ENCODE measurements at places on chromosomes 6 and 20.

- no peak for DNase-seq
Measured at GRCh38 chr6:27547157-27548075, 74.5 kb upstream of the ZNF184 start.

DNA sequence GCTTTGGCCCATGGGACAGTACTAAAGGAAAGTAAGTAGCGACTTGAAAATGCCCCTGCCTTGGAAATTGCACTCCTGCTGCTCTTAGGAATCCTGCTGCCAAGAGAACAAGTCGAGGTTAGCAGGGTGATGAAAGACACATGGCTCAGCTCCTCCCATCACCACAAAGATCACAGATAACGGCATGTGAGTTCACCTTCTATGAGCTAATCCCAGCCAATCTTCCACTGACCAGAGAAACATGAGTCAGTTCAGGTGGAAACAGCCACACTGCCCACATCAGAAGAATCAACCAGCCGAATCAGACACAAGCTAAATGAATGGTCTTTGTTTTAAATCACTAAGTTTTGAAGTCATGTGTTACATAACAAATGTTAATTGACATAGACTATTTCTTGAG lies 106.3 kb downstream of the PRKN start:
- DNase-seq, result no peak

GRCh38 chr20:9417665-9418064 lies 96.7 kb upstream of the LAMP5 start:
- DNase-seq, result no peak

GRCh38 chr6:26534681-26535465 lies 3.3 kb upstream of the HMGN4 start:
- no peak for DNase-seq

DNA sequence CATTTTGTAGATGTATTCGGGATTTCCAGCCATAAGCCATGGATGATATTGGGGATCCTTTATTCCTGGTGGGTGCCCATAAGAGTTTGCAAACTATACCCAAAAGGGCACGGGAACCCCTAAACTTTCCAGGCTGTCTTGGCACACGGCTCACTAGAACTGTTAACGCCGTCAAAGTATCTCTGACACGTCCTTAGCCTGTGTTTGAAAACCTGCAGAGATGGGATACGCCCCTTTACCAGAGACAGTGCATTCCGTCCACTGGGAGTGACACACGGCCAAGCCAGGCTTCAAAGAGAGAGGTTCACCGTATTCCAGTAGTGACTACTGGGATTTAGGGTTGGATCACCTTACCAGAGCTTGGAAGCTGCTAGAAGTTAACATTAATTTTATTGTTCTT lies 95.0 kb downstream of the THBS2 start:
- no peak for DNase-seq

- no peak for DNase-seq
Measured at GRCh38 chr6:42947950-42948349, 12.6 kb upstream of the GNMT start.

DNA sequence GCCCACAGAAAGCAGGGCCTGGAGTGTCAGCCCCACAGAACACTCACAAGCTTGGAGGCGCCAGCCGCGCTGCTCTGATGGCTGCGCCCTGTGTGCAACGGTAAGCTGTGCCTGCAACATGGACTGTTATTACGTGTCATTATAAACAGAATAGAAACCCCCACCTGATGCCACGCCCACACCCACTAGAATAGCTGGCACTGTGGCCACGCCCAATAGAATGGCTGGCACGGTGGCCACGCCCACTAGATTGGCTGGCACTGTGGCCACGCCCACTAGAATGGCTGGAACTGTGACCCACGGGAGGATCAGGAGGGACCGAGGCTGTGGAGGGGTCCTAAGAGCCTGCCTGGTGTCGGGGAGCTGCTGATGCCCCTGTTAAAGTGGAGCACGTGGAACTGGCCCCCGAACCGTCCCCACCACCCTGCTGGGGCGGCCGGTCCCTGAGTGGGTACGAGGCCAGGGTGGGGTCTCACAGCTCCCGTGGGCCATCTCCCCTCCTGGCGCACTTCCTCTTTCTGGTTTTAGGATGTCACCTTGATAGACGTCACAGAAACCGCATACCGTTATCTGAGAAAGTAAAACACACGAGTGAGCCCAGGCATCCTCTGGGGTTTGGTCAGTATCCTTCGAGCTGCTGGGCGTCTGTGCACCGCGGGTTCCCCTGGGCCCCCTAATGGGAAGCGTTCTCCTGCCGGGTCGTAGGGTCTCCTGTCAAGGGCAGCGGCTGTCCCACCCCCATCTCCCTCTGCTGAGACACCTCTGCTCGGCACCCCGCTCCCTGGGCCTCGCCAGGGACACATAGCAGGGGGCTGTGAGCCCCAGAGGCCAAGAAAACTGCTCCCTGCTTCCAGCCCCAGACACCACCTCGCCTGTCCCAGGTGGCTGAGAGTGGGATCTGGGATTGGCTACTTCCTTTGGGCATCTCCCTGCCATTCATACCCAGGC lies 25.4 kb downstream of the SLC17A9 start:
- DNase-seq, result peak; percentile 83

GRCh38 chr20:40813029-40813431 lies 124.0 kb upstream of the MAFB start:
- no peak for DNase-seq

GRCh38 chr20:58342104-58342945 lies 32.8 kb downstream of the RAB22A start:
- DNase-seq, result no peak

DNA sequence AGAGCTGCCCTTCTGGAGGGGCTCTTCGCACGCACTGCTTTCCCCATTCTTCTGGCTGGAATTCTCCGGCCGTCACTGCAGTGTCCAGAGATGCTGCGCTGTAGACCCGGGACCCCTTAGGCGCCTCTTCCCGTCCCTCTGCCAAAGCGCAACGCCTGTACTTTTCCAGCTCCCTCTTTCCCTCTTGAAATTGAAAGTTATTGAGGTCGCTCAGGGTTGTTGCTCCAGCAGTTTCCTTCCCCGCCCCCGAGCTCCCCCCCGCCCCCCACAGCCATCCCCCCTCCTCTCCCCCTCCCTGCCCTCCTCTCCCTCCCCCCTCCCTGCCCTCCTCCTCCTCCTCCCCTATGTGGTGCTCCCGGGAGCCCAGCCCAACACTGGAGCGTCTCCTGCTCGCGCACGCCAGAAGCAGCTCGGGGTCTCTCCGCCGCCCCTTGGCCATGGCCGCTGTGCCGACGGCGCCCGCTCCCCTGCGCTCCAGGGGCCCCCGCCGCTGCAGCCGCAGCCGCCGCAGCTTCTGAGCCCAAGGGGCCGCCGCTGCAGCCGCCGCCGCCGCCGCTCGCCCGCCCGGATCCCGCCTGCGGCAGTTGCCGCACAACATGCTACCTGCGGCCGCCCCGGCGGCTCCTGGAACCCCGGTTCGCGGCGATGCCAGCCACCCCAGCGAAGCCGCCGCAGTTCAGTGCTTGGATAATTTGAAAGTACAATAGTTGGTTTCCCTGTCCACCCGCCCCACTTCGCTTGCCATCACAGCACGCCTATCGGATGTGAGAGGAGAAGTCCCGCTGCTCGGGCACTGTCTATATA lies at the start of gene RSPO3:
Gene RSPO3, plus strand, starts transcription at position 374 of the 804 bp plus-strand sequence. CDS start 522 bp downstream, outside the sequence.
- peak; percentile 10 for DNase-seq

GRCh38 chr6:85405853-85406198 lies 44.1 kb upstream of the NT5E start:
- no peak for DNase-seq

DNA sequence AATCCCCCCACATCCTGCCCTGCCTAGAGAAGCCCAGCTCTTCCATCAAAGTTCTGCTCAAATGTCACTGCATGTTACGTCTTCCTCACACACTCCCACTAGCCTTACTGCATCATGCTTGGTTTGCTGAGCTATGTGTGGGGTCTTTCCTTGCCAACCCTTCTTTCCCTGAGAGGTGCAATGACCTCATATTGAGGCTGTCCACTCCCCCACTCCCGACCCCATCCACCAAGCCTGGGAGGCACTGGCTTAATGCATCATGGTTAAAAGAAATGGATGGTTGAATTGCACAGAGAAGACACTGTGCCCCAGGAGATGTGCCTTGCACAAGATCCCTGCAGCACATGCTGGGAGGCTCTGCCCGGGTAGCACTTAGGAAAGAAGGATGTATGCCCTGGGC lies 7.7 kb upstream of the IRF4 start:
- DNase-seq, result no peak

DNA sequence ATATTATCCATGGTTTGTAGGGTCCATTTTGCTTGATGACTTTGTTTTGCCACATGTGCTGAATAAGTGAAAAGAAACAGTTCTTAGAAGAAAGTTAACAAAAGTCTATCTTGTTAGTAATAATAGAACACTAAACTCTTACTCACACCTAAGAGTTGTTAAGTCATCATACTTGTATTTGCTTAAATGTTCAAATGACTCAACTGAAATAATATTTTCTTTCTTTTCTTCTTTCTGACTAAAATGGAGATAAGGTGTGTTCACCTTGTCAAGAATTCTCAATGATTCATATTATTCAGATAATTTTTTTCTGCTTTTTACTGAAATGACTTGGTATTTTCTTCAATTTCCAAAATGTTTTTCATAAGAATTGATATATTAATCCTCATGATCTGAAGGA lies 327.2 kb downstream of the HTR1B start:
- DNase-seq, result no peak

GRCh38 chr6:15252195-15252594 lies 6.3 kb downstream of the JARID2 start:
- no peak for DNase-seq

GRCh38 chr20:25046181-25046641 lies 11.7 kb downstream of the ACSS1 start:
- no peak for DNase-seq

- no peak for DNase-seq
Measured at GRCh38 chr20:40945754-40946450, 82.7 kb upstream of the TOP1 start.

DNA sequence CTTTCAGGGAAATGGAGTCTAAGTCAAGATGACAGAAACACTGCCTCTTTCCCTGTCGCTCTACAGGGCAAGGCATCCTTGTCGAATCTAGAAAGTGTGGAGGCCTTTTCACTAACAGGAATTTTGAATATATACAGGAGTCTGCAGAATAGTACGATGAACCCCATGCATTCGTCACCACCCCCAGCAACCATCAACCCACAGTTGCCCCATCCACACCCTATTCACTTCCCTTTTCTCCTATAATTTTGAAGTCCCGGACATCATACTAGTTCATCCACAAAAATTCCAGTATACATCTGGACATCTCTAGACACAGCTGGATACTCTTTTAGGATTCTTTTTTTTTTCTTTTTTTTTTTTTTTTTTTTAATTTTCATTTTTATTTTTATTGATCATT lies 80.7 kb upstream of the RIN2 start:
- DNase-seq, result no peak

- no peak for DNase-seq
Measured at GRCh38 chr20:46694484-46694883, 5.2 kb upstream of the TP53RK start.

- DNase-seq, result no peak
Measured at GRCh38 chr20:11207749-11208502, 534.1 kb upstream of the JAG1 start.

GRCh38 chr20:54217762-54218161 lies 9.9 kb downstream of the PFDN4 start:
- DNase-seq, result no peak

DNA sequence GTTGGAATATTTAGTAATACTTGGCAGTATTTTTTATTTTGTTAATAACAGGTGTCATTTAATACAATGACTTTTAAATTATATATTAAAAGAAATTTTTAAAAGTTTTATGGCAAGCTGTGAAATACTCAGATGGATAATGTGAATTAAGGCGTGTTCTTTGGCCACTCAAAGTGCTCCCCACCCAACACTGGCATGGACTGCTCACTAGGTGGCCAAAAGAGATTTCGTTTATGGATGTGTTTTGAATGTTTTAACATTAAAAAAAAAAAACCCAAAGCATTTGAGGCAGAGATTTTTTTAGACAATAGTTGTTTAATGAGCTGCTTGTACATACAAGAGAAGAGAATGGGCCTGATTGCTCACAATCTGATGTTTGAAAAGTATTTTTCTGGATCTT lies 86.5 kb downstream of the QKI start:
- DNase-seq, result no peak

DNA sequence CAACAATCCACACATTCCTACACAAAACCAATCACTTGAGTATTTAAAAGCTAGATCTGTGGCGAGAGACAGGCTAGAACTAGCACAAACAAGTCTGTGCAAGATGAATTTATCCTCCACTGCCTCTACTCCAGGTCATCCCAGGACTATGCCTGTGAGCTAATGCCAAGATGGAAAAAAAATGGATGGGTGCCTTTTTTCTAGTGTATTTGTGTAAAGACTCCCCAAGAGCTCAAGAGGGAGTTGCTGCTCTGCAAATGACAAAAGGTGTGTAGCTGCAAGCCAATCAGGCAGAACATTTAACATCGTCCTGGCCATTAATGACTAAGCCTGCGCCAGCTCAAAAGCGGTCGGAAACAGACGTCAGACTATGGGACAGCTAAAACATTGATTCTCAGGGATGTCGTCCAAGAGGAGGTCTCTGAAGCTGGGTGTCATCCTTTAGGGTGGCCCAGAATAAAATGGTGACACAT lies 21.9 kb downstream of the ATXN1 start:
- no peak for DNase-seq

- peak; percentile 15 for DNase-seq
Measured at GRCh38 chr6:15776458-15776980, 113.7 kb upstream of the DTNBP1 start.

GRCh38 chr6:53064726-53065265 lies 408 bp upstream of the FBXO9 start:
- peak; percentile 96 for DNase-seq

GRCh38 chr20:37937686-37938085 lies 34.8 kb downstream of the VSTM2L start:
- no peak for DNase-seq

GRCh38 chr6:138662471-138662870 lies 111.1 kb upstream of the CCDC28A start:
- no peak for DNase-seq

DNA sequence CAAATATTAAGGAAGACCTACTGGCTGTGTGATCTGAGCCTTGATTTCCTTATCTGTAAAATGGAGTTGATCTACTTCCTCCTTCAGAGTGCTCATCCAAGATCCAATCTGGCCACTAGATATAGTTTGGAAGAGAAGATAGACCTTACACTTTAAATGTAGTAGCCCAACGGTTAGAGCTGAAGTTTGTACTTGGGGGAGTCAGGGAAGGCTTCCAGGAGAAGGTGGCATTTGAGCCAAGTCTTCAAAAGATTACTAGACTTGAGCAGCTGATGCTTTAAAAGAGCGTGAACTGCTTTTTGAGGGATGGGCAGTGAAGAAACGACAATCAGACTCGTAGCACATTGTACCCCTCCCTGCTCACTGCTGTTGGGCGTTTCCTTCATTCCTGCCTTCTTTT lies 3.6 kb downstream of the LBP start:
- no peak for DNase-seq

GRCh38 chr20:35981969-35982368 lies 13.6 kb downstream of the CNBD2 start:
- no peak for DNase-seq

GRCh38 chr6:79416931-79417330 lies 120.3 kb downstream of the LCA5 start:
- no peak for DNase-seq

GRCh38 chr6:107550241-107550840 lies 60.4 kb downstream of the SOBP start:
- DNase-seq, result no peak

GRCh38 chr20:59837623-59838394 lies 95.6 kb downstream of the SYCP2 start:
- DNase-seq, result no peak
